ENCODE measurements at places on chromosomes 12 and 14.

GRCh38 chr12:72432037-72432604 lies 160.0 kb downstream of the TRHDE start:
- no peak for DNase-seq

DNA sequence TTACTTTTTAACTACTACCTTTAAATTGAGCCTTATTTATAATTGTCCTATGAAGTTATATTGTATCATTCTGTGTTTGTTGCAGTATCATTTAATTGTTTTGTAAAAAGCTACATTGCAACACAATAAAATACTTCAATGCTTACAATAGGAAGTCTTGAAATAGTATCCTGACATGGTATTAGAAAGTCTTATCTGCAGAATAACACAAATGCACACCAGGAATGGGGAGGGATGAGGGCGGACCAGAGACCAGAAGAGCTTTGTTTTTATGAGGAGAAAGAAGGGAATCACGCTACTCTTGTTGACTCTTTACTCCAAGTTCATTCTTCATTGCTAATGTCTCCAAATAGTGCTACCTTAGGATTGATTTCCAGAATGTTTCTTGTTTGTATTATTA lies 120.2 kb downstream of the MON2 start:
- DNase-seq = no peak

DNA sequence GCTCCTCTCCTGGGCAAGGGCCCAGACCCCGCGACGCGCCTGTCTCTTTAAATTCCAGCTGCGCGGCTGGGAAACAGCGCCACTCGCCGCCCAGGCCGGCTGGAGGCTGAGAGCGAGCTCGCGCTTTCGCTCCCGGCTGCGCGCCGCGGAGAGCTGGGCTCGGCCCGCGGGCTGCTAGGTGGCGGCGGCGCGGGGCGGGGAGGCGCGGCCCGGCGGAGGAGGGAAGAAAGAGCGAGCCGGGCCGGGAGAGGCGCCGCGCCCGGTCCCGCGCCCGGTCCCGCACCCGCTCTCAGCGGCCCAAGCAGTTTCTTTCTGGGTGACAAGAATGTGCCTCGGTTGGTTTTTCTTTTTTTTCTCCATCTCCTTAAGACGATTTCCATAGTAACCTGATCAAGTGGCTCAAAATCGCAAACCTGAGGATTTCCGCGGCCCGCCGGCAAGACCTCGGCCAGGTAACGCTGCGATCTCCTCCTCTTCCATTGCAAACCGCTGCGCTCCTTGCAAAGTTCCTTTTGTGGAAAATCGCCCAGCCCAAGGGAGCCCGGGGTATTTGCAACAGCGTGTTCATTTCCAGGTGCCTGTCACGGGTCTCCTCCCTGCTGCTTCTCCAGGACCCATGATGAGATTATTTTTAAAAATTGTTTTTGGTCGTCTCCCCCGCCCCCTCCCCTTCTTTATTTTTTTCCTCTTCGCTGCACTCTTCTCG lies 259.5 kb upstream of the E2F7 start:
- DNase-seq = peak; percentile 61

DNA sequence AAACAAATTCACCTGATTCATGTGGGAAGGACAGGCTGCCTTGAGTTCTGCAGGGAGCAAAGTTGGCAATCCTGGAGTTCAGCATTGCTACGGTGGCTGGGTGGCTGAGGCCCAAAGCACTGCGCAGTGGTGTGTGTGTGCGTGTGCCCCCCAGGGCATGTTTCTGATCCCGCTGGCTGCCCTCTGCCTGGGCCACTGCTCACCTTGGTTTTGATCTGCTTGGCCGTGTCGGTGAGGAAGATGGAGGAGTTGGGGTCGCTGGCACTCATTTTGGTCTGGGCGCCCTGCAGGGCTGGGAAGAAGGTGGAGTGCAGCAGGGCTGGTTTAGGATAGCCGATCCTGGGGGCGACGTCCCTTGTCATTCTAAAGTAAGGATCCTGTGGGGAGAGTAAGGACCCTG lies 19.1 kb downstream of the SLC25A47 start:
- no peak for DNase-seq

- no peak for DNase-seq
Measured at GRCh38 chr12:45357539-45358417, 141.9 kb downstream of the ANO6 start.

DNA sequence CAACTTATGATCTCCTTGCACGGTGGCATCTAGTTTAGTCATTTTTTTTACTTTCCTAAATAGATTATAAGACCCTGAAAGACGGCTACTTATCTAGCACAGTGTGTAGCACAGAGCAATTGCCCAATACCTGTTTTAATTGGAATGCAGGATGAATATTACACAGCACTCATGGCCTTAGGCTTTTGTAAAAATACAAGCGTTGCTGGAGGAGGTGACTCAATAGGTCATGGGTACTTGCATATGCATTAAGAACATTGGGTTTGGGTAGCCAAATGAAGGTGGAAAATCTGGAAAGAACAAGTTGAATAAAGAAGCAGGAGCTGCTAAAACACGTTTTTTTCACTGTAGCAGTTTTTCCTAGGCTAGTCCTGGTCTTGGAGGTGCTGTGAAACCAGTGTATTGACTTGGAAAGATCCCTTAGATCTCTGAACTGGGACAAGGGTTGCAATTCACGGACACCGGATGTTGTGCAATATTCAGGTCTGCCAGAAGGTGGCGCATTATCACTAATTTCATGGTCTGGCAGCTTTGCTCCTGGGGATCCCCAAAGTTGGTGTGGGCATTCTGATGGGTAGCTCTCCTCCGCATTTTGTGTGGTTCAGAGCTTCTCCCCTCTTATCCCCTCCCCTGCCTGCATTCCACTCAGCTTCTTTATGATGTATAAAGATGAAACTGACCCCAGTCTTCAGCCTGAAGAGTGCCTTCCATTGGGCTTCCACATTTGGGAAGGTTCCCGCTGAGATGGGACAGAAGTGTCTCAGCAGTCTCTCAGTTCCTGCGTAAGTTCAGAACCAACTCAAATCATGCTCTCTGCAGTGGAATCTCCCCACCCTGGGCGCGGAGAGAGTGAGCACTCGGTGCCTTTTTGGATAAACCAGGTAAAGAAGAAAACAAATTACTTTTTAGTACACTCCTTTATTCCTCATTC lies 278.3 kb downstream of the NRXN3 start:
- DNase-seq = no peak

GRCh38 chr14:102739190-102739469 lies 38.1 kb upstream of the TRAF3 start:
- DNase-seq = no peak

DNA sequence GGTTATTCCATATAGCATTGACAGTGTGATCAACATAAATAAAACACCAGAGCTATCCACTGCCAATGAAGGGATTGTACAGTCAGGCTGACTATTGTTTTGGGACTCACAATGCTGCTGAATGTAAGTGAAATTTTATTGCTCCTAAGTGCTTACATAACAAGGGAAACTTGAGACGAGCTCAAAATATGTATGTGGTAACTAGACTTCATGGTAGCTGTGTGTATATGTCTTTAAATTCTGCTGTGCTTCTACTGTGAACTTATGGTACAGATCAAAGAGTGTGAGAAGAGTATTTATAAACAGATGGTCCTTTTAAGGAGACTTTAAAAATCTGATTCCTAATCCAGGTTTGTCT lies 6.9 kb downstream of the FLRT2 start:
- DNase-seq = peak; percentile 53

Measured in IMR-90 (cell line).